Activated CD4-positive, CD25-positive, alpha-beta regulatory T cell treated with anti-CD3 and anti-CD28 coated beads, Interleukin-2, amount 50 U/mL, for 72 hours (primary cell): ENCODE measurements at places on chromosomes 12 and 14.
A peak's percentile ranks its signal among the peaks of the same experiment; 100 is the strongest.

GRCh38 chr12:89918172-89918846 lies 209.7 kb upstream of the ATP2B1 start:
- DNase-seq, result no peak

GRCh38 chr12:115869604-115870003 lies 407.9 kb downstream of the MED13L start:
- DNase-seq, result no peak

DNA sequence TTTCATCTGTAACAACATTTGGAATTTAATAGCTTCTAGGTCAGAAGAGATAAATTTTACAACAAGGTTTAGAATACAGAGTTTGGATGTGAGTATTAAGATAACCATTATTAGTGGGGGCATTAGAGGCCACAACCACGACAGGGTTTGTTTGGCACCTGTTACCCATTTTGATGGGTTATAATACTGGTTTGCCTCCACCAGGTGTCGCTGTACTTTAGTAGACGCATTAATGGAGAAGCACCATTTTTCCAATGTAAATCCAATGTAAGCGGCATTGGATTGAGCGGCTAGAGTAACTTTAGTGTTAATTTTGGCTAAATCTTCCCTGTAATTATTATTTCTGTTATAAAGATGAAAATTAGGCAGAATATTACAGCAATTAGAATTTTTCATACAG lies 136.2 kb downstream of the SLCO1B3 start:
- no peak for DNase-seq

DNA sequence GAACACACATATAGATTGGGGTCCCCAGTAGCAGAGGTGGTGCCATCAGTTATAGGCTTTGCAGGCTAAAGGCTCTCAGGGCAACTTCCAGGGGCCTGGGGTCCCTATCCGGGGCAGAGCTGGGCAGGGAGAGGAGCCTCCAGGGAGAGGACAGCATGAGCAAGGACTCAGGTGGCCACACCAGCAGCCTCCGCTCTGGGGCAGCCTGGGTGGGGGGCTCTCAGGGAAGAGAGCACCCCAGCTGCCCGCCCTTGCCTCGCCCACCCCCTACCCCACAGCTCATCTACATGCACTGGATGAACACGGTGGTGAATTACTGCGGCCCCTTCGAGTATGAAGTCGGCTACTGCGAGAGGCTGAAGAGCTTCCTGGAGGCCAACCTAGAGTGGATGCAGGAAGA lies 14.0 kb downstream of the PLBD2 start:
- no peak for DNase-seq

DNA sequence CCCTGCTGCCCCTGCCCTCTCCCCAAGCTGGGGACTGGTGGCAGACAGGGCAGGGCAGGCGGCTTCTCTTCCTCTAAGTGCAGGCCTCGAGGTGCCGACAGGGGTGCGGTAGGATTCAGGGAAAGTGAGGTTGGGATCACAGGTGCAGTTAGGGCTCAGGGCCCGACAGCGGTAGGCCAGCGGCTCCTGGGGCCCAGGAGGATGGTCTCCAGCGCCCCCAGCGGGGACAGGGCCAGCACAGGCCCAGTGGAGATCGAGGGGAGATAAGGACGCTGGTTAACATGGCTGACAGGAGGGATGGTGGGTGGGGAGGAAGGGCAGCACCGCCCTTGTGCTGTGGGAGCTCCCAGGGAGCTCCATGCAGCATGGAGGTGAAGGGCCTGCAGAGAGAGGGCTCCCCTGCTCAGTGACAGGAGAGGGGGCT lies 935 bp upstream of the CRIP1 start:
- no peak for DNase-seq

- no peak for DNase-seq
Observed at GRCh38 chr12:42608196-42608825, 18.8 kb upstream of the PRICKLE1 start.

DNA sequence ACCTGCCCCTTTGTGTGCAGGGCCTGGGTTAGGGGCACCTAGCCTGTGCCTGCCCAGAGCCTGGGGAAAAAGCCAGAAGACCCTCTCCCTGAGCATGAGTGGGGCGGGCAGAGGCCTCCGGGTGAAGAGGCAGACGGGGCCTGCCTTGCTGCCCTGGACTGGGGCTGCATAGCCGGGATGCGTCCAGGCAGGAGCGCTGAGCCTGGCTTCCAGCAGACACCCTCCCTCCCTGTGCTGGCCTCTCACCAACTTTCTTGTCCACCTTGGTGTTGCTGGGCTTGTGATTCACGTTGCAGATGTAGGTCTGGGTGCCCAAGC lies 216.1 kb downstream of the TMEM121 start:
- DNase-seq, result no peak

DNA sequence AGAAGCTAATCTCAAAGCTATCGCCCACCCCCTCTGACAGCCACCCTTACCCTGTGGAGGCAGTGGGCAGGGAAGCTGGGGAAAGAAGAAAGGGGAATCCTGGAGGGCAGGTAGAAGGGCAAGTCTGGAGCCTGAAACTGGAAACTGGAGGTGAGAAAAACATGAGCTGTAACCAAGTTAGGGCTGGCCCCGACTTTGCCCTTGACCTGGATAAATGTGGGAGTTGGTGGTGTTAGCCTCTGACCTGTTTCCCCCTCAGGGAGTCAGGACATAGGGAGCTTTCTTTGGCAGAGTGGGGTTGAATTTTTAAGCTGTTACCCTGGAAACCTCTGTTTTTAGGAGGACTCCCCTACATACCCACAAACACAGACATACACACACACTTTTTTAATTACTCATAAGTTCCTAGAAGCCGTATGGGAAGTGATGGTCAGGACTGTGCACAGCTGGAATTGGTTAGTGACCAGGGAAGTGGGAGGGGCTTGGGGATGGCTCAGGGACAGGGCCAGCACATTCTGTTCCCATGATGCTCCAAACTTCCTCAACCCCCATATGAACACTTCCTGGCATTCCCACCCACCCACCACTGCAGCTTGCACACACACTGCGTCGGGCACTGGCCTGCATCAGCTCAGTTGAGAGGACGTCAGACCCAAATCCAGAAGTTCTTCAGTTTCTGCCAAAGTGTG lies 5.0 kb upstream of the MMP19 start:
- DNase-seq, result no peak

DNA sequence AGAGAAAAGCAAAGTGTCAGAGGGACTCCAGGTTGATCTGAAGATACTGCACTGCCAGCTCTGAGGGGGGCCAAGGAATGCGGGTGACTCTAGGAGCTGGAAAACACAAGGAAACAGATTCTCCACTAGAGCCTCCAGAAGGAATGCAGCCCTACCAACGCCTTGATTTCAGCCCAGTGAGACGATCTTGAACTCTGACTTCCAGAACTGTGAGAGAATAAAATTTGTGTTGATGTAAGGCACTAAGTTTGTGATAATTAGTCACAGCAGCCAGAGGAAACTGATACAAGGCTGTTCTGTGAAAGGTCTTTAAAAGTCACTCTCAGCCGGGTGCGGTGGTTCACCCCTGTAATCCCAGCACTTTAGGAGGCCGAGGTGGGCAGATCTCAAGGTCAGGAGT lies 34.2 kb downstream of the CKAP4 start:
- DNase-seq, result no peak

GRCh38 chr14:71341156-71341555 lies 433.9 kb downstream of the PCNX1 start:
- DNase-seq, result no peak

DNA sequence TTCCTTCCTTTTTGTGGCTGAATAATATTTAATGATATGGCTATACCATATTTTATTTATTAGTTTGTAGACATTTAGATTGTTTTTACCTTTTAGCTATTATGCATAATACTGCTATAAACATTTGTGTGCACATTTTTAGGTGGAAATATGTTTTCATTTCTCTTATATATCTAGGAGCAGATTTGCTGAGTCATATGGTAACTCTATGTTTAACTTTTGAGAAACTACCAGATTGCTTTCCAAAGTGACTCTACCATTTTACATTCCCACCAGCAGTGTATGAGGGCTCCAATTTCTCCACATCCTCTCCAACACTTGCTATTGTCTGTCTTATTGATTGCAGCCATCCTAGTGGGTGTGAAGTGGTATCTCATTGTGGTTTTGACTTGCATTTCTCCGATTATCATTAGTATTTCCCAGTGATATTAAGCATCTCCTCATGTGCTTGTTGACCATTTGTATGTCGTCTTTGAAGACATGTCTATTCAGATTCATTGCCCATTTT lies 160.2 kb downstream of the KICS2 start:
- DNase-seq, result no peak

GRCh38 chr12:46963977-46964971 lies 115.1 kb upstream of the PCED1B start:
- no peak for DNase-seq

GRCh38 chr14:52063052-52063462 lies 5.8 kb downstream of the NID2 start:
- DNase-seq, result no peak

GRCh38 chr12:125824276-125824675 lies 759.0 kb downstream of the AACS start:
- no peak for DNase-seq

DNA sequence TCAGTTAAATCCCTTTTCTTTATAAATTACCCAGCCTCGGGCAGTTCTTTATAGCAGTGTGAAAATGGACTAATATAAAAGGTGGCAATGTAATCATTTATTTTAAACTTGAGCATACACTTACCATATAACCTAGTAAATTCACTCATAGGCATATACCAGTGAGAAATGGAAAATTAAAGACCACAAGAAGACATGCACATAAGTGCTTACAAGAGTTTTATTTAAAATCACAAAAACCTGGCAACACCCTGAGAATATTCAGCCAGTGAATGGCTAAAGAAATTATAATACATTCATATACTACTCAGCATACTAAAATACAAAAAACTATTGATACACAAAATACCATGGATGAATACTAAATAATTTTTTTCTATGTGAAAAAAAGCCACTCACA lies 1017.5 kb upstream of the TMEM132C start:
- no peak for DNase-seq

DNA sequence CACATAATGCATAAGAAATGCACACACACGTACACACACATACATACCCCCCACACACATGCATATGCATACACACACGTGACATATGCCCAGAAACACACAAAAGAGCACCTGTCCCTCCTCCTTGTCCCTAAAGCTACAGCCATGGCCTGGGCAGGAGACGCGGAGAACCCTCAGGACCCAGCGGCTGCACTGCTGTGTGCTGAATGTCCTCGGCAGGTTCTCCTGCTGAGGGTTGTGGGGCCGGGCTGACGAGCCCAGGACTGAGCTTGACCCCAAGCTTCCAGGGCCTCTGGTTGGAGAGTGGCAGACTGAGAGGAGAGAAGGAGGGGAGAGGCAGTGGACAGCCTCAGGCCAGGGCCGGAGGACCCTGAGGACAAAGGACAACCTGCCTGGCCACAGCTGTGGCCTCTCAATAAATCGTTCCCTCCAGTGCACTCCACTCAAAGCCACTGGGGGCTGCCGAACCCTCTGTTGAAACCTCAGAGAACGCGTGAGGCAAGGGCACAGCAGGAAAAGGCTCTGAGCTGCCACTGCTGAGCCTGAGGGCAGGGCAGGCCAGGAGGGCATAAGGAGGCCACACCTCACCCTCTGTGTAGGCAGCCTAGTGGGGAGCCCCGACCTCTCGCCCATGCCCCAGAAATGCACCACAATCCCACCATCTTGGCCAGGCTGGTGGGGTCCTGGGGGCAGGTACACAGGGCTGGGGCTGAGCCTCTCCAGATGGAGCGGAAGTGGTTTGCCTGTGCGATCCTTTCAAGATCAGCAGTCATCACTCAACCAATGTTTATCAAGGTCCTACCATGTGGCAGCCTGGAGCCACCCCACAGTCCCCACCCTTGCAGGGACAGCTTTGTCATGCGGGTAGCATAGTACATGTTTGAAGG lies 3.1 kb downstream of the CACNA2D4 start:
- DNase-seq, result peak; percentile 32

DNA sequence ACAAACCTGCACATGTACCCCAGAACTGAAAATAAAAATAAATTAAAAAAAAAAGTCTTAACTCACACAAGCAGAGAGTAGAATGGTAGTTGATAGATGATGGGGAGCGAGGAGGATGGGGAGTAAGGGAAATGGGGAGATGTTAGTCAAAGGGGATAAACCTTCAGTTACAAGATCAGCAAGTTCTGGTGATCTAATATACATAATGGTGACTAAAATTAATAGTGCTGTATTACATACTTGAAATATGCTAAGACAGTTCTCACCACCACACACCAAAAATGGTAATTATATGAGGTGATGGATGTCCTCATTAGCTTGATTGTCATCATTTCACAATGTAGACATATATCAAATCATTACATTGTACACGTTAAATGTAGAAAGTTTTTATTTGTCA lies 3.2 kb upstream of the C12orf42 start:
- DNase-seq, result no peak

GRCh38 chr14:21978184-21978998 lies 304.8 kb upstream of the OR4E1 start:
- DNase-seq, result peak; percentile 55

- peak; percentile 33 for DNase-seq
Observed at GRCh38 chr14:104138718-104139459, 502 bp downstream of the KIF26A start.

DNA sequence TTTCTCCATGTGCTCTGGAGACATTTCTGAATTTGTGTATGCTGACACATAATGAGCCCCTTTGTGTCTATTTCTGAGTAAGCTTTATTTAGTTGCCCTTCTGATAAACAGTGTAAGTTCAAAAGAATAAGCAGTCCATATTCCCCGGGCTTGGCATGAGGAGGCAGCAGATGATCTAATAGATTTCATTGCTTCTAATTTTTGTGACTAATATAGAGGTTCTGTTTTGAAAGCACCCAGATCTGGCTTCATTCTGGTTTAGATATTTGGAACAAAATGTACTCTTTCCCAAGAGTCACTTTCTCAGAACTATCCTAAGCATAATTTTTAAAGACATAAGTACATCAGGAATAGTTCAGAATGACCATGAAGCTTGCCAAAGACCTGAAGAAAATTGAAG lies 290.9 kb downstream of the BTG1 start:
- DNase-seq, result no peak

- no peak for DNase-seq
Observed at GRCh38 chr14:56581041-56581727, 1.6 kb downstream of the TMEM260 start.

- DNase-seq, result no peak
Observed at GRCh38 chr14:59161561-59162175, 26.8 kb upstream of the DAAM1 start.

DNA sequence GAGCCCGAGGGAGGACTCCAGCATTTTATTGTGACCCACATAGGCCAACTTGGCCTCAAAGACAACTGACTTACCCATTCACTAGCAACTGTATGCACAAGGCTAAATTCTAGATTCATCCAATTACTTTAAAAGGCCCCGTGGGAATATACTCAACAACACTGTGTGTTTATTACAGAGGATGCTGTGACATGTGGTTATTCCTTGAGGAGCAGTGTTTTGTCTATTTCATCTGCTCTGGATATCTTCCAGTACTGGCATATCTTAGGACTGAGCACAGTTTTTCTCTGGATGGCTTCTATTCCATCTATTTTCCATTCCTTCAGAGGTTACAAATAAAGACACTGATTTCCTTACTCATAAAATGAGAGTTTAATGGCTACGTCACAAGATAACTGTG lies 87.2 kb upstream of the KRAS start:
- DNase-seq, result no peak

GRCh38 chr14:63468294-63468693 lies 74.9 kb downstream of the PPP2R5E start:
- no peak for DNase-seq
